Hematopoietic multipotent progenitor cell treated with erythropoietin and hydrocortisone succinate and interleukin-3 and kit ligand, for 17 days (in vitro differentiated cells): ENCODE measurements at places on chromosomes 2 and 18.

GRCh38 chr2:113305146-113305545 lies 26.4 kb upstream of the PAX8 start:
- no peak for DNase-seq

DNA sequence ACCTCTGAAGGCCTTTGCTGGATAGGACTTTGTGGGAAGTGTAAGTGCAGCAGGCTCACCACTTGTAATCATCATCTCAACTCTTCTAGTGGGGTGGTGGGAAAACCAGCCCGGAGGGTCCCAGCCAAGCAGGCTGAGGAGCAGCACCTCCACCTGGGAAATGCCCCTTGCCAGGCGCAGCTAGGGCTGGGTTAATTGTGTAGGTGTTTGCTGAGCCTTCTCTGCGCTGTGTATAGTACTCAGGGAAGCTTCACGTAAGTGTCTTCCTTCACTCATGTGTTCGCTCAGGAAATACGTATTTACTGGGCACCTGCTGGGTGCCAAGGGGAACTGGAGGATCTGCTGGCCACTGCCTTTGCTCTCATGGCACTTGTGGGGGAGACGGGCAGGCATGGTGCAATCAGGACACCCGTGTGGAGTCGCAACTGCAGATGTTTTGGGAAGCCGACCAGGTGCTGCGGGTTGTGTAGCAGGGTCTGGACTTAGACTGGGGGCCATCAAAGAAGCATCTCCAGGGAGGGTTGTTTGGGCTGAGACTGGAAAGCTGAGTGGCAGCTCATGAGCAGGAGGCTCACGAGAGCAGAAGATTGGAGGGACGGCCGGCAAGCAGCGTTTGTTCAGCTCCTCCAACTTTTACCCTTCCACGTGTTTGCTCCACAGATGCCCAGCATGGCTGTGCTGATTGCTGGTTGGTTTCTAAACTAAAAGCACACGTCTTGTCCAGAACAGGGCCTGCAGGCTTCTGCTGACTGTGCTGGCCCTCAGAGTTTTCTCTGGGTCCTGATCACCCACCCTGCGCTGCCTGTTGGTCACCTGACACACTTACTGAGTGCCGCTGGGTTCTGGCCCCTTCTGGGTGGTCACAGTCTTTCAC lies 164.6 kb downstream of the LDLRAD4 start:
- no peak for DNase-seq

DNA sequence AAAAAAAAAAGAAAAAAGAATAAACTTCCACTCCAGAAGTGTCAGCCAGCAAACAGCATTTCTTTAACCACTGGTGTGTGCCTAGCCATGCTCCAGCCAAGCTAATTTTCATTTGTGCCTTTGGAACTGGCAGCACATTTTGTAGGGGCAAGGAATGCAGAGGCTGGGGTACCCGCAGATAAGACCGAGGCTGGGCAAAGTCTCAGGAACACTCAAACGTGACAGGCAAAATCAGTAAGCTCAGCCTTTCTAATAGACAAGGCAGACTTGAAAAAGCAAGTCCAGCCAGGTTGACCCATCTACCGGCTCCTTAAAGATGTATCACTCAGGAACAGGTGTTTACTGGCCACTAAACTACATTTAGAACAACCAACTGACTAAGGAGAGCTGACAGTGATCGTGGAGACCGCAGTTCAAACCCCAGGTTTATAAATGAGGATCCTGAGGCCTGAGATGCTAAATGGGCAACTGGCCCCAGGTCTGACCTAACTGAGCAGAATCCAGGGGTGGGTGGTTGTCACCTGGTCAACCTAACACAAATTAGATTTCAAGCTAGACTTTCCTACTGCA lies 16.7 kb downstream of the NFE2L2 start:
- DNase-seq = no peak

DNA sequence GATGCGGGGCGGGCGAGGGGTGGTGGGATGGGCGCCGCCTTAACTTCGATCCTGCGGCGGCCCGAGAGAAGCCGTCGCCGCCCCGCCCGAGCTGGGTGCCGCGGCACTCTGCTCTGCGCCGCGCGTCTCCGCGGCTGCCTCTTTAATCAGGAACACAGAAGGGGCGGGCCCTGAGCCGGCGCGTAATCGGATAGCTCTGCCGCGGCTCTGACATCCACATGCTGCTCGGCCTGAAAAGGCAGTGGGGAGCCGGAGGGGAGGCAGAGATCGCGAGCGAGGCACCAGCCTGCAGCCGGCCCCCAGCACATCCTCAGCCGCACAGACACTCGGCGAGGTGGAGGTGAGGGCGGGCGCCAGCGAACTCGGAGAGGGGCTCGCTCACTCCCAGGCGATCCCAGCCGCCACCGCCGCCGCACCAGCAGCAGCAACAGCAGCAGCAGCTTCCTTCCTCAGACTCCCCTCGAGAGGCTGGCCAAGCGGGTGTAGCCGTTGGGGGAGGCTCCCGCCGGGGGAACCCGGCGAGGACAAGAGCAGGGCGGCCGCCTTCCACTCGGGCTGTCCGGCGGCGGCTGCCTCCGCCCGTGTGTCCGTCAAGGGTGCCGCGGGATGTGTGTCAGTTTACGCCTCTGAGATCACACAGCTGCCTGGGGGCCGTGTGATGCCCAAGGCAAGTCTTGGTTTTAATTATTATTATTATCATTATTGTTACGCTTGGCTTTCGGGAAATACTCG lies at the start of gene NRP2:
Gene NRP2 (plus strand): TSS at position 263 of the 732 bp plus-strand sequence. CDS start 790 bp downstream, outside the sequence.
- DNase-seq = no peak

- DNase-seq = no peak
These were observed 32.3 kb downstream of the ASXL2 start for GRCh38 chr2:25845843-25846505.

DNA sequence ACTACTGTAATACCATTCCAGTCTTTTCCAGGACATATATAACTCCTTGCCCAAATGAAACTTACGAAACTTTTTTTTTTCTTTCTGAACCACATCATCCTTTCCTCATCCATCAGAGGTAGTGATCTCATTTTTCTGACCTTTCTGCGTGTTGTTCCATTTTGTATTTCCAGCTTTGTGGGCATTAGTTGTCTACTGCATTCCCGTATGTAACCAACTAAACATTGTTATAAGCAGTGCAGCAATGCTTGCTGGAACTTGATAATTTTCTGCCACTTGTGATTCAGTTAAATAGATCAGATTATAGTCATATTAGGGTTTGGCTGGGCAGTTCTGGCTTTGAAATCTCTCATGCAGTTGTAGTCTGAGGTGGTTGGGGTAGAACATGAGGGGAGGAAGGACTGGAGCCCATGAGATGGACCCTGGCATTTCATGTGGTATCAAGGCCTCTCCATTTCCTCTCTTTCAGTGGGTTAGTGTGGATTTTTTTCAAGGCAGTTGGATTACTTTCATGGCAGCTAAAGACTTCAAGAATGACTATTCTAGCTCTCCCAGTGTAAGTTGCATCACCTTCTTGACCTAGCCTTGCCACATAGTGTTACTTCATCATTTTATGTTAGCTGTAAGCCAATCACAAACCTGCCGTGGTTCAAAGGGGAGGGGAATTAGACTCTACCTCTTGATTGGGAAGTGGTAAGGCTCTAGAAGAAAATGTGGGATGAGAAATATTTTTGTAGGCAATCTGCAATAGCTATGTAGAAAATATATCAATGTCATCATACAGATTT lies 80.5 kb downstream of the EHBP1 start:
- DNase-seq = no peak

DNA sequence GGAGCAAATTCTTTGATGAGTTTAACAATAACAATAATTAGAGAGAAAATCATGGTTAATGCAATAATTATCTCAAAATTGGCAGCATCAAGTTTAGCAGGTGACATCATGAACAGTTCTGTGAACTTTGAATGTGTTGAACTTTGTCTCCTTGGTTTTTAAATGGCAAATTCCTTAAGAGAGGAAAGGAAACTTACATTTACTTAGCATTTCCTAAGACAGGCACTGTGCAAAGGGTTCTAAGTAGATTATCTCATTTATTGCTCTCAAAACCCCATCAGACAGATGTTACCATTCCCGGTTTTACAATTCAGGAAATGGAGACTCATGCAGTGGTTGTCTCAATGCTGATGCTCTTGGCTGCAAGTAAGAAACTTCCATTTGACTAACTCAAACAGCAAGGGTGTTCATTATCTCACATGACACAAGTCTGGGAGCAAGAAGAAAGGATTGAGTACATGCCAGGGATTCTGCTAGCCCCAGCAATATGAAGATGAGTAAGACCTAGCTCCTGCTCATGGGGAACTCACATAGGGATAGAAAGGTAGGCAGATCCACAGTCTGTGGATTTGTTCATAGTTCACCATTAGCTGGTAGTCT lies 81.3 kb upstream of the ITGA6 start:
- no peak for DNase-seq

- no peak for DNase-seq
These were observed 97.8 kb downstream of the ZFP36L2 start for GRCh38 chr2:43128559-43128955.

DNA sequence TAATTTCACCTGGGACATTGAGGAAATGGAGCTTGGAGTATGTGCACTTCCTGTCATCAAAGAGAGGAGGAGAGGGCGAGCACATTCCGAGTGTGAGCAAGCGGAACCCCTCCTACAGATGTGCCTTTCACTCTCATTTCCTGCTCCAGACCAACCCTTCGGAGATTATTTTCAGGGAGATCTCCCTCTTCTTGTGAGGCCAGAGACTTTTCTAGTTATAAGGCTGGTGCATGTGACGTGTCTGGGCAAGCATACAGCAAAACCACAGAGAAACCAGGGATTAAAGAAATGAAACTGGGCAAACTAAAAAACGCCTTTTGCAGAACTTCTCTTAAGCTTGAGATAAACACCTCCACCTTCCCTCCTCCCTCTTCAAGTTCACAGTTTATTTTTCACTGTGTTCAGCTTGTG lies 409.2 kb upstream of the TCF4 start:
- DNase-seq = no peak

DNA sequence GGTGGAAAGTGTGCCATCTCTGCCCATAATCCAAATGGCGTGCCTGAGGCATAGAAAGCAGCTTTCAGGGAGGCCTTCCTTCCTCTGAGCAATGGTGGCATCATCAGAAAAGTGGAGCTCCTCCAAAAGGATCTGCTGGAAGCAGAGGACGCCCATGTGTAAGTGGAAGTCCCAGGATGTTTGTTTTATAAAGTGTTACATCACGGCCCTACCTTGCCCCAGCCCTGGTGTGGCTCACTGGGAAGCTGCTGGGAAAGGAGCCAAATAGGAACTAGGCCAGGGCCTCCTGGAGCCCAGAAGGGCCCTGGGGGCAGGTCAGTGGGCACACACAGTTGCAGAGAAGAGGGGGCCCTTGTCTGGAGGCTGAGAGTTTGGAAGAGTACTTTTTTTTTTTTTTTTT lies 4.2 kb upstream of the ODC1 start:
- no peak for DNase-seq

DNA sequence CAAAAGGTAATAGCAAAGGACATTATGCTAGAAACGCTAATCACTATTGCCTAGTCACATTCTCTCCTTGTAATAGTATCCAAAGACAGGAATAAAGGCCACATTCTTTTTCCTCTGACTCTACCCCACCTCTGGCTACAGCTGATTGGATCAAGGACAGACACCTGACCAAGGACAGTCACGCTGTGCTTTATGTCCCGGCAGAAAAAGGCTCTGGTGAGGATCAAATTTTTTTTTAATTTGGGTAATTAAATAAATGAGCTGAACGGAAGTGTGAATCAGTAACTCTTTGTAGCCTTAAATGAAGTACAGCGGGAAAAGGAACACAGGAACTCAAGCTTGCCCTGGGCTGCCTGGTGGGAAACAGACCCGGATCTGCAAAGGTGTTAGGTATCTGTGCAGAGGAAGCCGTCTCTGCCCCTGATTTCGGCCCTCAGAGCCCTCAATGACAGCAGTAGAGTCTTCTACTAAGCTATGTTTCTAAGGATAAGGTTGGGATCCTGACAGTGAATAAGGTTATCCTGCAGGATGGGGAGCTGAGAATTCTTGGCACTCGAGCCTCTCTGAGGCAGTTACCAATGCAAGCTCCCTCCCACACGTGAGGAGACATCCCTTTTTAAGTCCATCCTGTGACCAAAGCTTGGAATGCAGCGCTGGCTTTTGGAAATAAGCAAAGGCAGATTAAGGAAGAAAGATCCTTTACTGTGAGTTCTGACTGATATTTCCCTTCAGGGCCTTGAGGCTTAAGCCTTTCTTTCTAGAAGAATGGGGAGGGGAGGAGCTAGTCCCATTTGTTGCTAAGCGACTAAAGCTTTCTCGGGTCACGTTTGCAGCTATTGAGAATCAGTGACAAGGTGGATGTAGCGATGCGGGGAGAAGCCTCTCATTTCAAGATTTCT lies 37.8 kb upstream of the IKZF2 start:
- no peak for DNase-seq

- no peak for DNase-seq
These were observed 39.9 kb downstream of the PREPL start for GRCh38 chr2:44321360-44321759.

DNA sequence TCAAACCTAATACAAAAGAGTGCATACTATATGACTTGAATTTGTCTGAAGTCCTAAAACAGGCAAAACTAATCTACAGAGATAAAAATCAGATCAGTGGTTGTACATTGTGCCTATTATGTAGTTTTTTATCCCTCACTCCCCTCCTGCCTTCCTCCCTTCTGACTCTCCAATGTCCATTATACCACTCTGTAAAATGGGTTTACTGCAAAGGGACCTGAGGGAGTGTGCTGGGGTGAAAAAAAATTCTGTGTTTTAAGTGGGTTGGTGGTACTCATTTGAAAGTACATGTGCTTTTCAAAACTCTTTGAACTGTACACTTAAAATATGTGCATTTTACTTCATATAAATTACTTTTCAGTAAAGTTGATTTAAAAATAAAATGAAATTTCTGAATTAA lies 89.0 kb upstream of the UBE2E3 start:
- no peak for DNase-seq

DNA sequence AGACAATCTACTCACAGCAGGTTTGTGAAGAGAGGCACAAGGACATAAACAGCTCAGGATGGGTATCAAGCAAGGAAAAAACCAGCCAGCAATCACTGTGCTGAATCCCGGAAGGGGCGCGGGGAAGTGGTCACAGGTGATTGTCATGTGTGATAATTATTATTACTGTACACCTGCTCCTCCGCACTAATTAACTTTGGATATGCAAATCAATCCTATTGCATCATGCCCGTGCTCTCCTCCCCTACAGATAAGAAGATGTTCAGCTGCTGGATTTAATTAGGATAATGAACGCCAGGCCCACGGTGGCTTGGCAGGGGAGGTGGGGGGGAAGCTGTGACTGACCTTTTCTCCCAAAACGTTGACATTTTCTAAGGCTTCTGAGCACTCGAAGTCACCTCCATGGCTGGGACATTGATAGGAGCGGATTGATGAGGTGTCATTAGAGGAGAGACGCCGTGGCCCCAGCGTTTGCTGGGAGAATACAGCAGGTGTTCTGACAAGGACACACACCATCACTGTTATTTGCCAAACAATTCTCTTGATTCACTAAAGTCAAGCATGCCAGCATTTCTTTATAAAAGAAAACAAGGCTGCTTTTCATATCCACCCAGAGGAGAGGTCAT lies 160.3 kb upstream of the VRK2 start:
- no peak for DNase-seq

GRCh38 chr2:148565272-148565894 lies 79.2 kb upstream of the EPC2 start:
- no peak for DNase-seq

GRCh38 chr2:167595839-167596471 lies 651.4 kb downstream of the STK39 start:
- DNase-seq = no peak

GRCh38 chr2:97769711-97770110 lies 56.3 kb downstream of the ZAP70 start:
- DNase-seq = no peak
